Stimulated activated CD4-positive, alpha-beta T cell treated with anti-CD3 and anti-CD28 coated beads, Interleukin-1b, Interleukin-23, amount 100 ng/mL, for 1 hour (primary cell): ENCODE measurements at places on chromosomes 2 and 18.

- no peak for DNase-seq
These were observed 82.6 kb upstream of the ST3GAL5 start for GRCh38 chr2:85971366-85971765.

- DNase-seq, result no peak
These were observed 36.6 kb downstream of the TMEM177 start for GRCh38 chr2:119715409-119716283.

- DNase-seq, result no peak
These were observed 861.6 kb downstream of the CBLN2 start for GRCh38 chr18:71682591-71682990.

GRCh38 chr2:98118852-98119251 is 31.9 kb downstream of the VWA3B start:
- DNase-seq, result no peak

DNA sequence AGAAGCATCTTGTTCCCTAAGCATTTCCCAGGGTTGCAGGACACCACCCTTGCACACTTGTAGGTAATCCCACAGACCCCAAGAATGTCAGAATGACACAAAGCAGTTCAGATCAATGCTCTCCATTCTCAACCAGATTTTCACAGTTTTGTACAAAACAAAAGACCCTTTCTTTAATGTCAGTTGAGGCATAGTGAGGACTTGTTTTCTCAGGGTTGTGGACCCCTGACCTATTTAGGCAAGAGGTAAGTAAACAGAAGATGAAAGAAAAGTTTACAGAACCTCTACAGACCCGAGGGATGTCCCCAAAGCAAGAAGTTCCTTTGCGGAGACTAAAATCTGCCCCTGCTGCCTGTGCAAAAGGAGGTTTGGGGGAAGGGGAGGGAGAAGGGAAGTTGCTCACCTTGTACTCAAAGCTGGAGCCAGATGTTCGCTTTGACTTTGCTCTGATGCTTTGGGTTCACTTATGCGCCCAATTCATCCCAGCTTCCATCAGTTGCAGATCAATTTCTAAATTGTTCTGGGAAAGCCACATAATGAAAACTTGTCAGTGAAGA is 635.4 kb downstream of the EPHA4 start:
- no peak for DNase-seq

DNA sequence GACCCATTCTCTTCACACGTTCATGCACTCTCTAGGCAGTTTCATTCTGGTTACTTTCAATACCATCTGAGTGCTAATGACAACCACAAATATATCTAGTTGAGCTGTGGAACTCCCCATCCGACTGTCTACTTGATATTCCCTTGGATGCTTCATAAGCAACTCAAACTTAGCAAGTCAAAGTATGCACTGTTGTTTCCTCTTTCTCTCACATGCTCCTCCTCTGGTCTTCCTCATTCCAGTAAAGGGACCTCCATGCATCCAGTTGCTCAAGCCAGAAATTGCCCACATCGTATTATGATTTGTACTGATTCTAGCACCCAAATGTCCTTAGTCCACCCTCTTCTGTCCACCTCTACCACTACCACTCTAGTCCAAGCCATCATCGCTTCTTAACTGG is 22.3 kb downstream of the SEMA4F start:
- DNase-seq, result no peak

DNA sequence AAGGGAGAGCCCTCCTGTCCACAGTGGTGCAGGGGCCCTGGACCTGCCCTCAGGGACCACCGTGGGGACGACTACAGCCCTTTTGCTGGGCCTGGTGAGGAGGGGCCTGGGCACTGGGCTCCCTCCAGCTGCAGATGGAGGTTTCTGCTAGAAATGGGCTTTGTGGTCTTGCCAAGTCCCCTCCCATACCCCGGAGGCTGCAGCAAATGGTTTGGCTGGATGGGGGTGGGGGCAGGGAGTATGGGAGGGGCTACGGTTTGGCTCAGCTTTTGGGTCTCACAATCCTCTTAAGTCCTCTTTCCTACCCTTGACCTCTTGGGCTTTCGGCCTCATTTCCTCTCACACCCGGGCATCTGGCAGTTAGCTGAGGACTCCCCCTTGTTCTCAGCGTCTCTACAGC is 21.7 kb downstream of the TET3 start:
- no peak for DNase-seq

DNA sequence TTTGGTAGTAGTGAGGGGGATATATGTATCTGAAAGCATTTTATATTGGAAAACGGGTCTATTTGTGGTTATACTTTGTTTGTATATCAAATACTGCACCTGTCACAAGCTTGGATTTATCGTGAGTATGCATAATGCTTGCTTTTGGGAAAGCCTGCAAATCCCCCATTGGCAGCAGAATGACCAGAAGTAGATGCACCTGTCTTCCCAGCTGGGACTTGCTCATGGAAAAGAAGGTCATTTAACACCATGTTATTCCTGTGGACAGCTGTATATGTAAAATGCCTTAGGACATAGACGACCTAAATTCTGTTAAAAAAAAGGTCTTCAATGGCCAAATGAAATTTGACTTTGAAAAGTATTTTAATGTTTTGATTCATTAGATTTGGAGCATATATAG is 599.4 kb downstream of the XIRP2 start:
- DNase-seq, result no peak

GRCh38 chr2:149972066-149972465 is 384.5 kb upstream of the MMADHC start:
- no peak for DNase-seq

- DNase-seq, result no peak
These were observed 55.0 kb downstream of the ODC1 start for GRCh38 chr2:10392951-10393639.

GRCh38 chr2:68466361-68466777 is 725 bp downstream of the FBXO48 start:
- peak; percentile 28 for DNase-seq

DNA sequence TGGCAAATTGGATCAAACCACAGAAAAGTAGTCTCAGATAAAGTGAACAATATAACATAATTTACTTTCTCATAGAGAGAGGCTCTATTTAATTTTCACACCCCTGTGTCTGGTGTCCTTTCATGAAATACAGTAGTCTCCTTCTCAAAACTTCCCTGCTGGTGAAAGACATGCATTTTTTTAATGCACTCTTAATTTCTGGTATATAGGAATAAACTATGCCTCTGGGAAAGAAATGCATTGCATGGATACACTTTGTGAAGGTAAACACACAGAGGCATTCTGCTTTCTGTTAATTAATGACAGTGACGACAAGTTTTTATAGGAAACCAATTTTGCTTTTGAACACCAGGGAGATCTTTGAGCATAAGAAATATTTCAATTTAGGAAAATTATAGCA is 24.1 kb upstream of the TMEM178A start:
- no peak for DNase-seq
